ENCODE measurements at places on chromosomes 3 and 15.

DNA sequence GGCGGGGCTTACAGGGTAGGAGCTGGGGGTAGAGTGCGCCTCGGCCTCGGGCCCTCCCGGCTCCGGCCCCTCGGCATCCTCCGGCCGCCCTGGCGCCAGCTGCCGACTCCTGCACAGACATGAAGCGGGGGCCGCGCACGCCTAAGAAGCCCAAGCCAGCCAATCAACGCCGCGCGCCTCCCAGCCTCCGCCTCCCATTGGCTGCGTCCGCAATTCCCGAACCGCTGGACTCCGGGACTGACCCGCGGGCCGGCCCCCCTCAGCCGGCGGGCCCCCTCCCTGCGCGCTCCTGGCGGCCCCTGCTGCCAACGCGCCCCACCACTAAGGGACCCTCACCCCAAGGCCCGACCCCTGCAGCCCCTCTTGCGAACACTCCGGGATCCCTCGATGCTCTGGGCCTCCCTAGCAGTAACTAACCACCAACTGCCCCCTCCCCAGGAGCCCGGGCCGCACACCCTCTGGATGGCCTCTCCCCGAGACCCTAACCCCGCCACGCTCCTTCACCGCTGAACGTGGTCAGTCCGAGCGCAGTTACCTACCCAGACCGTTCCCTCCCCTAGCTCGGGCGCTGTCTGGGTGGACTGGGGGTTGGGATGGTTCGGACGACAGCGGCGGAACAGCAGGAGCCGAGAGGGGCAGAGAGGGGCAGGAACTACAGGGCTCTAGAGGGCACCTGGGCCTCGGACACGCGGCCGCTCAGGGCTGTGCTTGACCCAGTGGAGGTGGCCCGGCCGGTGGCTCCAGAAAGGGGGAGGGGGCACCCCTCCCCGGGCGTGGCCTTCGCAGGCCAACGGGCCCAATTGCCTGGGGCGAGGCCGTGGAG, 5.0 kb downstream of the GATA2 start:
- DNase-seq: peak; percentile 72

- no peak for DNase-seq
Measured at GRCh38 chr3:110248666-110249065, 823.0 kb upstream of the NECTIN3 start.

GRCh38 chr15:63836579-63836978, 2.8 kb upstream of the HERC1 start:
- DNase-seq: no peak

GRCh38 chr15:85400606-85401005, 20.2 kb downstream of the AKAP13 start:
- DNase-seq: no peak

DNA sequence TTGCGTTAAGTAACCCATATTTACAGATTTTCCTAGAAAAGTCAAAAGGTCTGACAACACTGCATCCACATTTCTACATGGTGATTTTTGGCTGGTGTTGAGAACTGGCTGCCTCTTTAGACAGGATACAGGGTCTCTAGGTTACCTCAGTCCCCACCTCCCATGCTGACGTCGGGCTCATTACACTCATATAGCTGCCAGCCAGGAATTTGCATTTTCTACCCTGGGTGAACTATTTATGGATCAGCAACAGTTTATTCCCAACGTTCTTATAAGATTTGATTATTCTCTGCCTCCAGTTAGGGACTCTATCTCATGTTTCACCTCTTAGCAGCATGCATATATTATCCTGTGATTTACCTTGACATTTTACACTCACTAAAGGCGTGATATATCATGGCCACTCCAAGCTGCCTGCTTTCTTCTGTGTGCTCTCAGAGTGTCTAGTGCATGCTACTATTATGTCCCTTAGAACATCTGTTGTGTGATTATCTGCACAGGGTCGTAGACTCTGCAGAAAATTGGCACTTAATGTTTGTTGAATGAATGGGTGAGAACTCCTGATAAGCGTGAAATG, 49.0 kb downstream of the CLDN11 start:
- DNase-seq: no peak

GRCh38 chr15:63669074-63669473, 71.9 kb downstream of the FBXL22 start:
- no peak for DNase-seq

DNA sequence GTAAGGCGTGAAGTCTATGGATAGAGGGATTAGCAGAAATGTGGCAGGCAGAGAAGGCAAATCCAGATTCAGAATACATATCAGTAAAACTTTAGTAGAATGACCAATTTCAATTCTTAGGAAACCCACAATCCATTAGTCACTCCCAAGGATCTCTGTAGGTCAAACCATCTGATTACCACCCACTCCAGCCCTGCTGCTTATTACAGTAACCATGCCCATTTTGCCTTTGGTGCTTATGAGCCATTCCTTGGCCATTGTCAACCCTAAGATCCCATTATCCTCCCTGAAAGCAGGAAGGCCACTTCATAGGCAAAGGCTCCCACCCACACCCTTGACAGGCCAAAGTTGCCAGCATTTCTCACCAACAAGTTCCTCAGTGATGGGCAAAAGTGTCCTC, 5.1 kb upstream of the KLHL40 start:
- no peak for DNase-seq

- DNase-seq: peak; percentile 4
Measured at GRCh38 chr15:48963524-48964113, at the start of gene SHC4. Gene SHC4, minus strand, starts transcription at chr15:48963919. Its CDS starts 904 bp downstream, at chr15:48963015.

- no peak for DNase-seq
Measured at GRCh38 chr3:161950318-161950868, 453.8 kb downstream of the OTOL1 start.

DNA sequence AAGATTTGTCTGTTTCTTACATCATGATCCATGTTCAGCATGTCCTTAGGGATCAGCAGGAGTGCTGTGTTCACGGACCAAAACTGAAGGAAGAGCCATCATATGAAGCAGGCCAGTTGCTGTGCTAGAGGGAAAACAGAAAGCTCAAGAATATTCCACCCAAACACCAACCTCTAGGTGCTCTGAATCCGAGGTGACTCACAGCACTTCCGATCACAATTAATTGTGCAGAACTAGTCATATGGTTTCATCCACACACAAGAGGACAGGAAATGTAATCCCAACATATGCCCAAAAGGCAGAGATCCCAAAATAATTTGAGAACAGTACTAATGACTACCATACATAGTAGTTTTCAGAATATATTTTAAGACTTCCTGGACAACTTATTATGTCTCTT, 257.9 kb upstream of the KCNH8 start:
- DNase-seq: no peak

DNA sequence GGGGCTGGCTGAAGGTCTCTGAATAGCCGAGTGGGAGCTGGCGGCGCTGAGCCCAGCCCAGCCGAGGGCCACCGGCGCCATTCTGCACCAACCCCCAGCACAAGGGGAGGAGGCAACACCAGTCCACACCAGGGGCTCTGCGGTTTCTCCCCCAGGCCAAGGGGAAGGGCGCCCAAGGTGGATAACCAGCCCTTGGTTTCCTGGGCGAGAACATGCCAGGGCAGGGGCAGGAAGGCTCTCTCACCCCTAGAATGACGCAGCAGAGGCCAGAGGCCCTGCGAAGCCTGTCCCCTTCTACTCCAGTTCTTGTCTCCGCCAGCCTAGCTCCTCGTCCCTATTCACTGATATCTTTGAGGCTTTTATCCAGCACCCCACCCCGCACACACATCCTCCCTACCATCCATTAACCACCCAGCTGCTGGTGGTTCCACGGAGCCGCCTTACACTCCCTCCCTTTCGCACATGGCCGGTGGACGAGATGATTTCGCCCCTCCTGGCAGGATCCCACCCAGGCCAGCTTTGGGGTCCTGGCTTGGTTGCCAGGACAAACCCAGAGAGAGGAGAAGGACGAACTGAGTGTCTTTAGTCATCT, 1.3 kb downstream of the RBPMS2 start:
- no peak for DNase-seq

GRCh38 chr3:176431038-176431418, 766.3 kb downstream of the TBL1XR1 start:
- no peak for DNase-seq

DNA sequence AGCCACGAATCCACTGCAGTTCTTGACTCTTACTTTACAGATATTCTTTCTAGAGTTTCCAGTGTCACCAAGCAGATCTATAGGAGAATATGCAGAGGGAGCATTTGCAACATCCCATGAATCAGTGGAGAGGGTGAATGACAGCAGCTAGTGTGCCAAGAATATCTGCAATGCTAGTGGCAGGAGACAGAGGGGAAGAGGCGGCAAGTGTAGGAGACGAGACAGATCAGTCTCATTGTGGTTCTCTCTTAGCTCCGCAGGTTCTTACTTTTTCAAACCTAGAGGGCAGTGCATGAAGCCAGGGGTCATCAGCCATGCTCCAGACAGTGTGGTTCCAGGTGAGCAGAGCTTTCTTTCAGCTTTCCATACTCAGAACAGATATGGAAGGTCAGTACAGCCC, 744 bp downstream of the ZNF619 start:
- no peak for DNase-seq

- DNase-seq: no peak
Measured at GRCh38 chr3:14228681-14229470, 50.3 kb downstream of the LSM3 start.

DNA sequence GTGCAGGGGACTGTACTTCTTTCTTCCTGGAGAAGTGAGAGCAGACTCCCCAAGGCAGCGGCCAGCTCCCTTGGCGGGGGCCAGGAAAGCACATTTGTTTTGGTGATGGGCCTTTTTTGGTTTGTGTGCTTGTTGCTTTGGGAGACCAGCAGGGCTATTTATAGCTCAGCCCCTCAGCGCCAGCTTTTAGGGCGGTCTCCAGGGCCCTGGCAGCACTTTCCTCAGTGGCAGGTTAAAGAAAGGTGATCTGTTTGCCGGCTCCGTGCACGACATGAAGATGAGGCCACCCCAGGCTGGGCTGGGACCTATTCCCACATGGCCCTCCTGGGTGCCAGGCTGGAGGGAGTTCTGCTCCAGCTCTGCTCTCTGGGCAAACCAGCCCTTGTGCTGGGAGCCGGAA, 21.8 kb downstream of the SLC6A11 start:
- DNase-seq: no peak

DNA sequence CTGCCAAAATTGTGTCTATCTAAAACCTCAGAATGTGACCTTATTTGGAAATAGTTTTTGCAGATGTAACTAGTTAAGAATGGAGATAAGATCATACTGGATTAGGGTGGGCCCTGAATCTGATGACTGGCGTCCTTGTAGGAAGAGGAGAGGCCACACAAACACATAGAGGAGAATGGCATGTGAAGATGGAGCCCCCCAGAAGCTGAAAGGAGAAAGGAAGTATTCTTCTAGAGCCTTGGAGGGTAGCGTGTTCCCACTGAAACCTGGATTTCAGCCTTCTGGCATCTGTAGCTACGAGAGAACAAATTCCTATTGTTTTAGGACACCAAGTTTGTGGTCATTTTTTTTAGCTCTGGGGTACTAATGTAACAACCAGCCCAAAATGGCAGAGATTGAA, 423.0 kb upstream of the TPM1 start:
- no peak for DNase-seq

DNA sequence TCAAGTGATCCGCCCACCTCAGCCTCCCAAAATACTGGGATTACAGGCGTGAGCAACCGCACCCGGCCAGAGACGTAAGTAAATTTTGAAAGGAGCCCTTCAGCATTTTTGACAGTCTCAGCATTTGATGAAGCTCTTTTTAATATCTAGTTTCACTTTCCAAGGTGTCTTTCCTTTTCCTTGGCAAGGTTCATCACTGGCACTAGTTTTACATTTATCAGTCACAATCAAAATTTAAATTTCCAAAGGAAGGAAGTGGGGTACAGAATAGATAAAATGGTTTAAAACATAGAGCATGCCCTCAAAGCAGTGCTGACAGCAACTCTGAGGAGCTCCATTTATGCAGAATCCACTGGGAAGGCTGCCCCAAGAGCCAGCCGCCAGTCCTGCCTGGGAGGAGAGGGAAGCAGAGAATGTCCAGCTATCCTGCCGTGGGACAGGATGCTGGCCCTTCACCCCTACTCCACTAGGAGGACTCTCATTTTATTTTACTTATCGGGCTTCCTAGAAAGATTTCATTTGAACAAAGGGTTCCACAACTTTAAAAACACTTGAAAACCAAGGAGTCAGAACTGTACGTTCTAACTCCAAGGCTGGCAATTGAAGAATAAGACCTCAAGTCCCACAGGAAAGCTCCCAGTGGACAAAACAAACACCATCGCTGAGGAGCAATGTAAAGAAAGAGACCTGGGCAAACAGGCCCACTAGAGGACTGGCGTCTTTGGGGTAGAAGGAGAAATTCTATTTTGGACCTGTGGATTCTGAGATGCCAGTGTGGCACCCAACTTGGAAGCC, 9.9 kb downstream of the SFMBT1 start:
- DNase-seq: no peak

- no peak for DNase-seq
Measured at GRCh38 chr3:41159588-41160189, 39.6 kb upstream of the CTNNB1 start.

- DNase-seq: no peak
Measured at GRCh38 chr3:7282988-7283387, 422.1 kb downstream of the GRM7 start.

DNA sequence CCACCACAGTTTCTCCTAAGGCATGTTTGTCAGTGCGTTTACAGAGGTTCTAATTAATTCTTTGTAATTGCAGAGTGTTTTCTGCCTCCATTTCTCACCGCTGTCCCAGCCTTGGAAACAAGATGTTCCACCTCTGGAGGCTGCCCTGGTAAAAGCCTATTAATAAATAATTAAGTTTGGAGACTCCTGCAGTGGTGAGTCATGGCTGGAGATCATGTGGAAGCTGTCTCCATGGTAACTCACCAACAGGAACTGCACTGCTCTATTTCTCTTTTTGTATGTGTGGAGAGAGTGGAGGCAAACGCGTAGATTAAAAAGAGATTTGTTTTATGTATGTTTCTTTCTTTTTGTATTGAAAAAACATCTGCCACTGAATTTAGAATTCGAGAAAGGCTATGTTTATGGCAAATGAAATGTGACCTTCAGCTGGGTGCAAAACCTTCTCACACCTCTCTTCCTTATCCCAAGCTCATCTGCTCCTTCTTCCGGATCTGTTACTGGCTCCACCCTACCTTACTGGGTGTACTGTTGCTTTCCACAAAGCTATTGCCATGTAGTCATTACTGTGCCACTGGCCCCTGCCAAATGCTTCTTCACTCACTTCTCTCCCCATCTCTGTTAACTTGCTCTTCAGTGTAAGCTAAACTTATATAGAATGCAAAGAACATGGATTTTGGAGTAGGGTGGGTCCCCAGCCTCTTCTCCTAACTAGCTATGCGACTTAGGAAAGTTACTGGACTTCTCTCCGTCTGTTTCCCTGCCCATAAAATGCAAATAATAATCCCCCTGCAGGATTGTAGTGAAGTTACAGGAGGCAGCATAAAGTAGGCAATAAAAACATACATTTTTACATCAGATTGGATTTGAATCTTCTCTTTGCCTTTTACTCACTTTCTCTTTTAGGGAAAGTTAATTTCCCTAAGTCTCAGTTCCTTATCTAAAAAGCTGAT, 778.5 kb downstream of the NTRK3 start:
- DNase-seq: no peak

- no peak for DNase-seq
Measured at GRCh38 chr3:139653582-139653981, 24.2 kb downstream of the NMNAT3 start.

All from NCI-H1930 (cell line).